Activated CD8-positive, alpha-beta memory T cell treated with anti-CD3 and anti-CD28 coated beads, Interleukin-2, amount 50 U/mL, for 48 hours (primary cell): ENCODE measurements at places on chromosomes 16 and 17.

DNA sequence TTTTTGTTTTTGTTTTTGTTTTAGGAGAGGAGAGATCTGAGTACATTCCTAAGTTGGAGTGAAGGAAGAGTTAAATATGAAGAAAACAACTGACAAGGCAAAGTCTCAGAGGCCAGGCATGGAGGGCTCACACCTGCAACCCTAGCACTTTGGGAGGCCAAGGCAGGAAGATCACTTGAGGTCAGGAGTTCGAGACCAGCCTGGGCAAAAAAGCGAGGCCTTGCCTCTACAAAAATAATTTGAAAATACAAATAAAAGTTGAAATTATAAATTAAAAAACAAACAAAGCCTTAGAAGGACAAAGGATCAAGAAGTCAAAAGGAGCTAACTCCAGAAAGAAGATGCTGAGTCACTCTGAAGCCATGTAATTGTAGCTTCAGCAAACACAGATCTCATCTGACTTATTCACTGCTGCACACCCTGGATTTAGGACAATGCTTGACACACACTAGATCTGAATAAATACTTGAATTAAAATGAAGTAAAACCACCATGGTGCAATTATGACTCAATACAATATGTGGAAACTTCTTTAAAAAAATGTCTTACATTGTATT, 9.1 kb downstream of the CEP20 start:
- DNase-seq: no peak

DNA sequence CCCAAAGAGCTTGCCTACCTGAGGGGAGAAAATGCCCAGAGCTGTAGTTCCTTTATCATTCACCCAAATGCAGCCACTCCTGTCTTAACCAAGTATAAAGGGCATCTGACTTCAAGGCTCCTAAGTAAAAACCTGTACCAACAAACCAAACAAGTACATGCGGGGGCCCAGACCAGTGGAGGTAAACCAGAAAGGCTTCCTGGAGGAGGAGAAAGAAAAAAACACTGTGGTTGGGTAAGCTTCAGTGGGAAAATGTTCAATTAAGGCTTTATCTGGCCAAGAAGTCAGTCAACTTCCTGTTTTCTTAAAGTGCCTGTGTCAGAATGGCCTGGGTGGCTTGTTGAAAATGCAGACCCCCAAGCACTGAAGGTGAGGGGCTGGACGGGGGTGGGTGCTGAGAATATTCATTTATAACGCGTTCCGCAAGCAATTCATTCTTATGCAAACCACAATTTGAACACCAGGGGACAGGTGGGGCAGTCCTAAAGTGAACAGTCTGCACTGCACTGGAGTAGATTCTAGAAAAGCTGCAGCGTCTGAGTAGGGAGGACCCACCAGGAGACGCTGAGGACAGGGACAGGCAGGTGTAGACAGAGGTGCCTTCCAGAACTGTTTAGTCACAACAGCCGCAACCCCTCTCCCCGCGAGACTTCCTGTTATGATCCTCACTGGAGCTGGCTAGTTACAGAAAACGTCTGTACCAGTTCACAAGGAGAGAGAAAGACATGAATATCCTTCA, 467.1 kb downstream of the SOX9 start:
- no peak for DNase-seq

DNA sequence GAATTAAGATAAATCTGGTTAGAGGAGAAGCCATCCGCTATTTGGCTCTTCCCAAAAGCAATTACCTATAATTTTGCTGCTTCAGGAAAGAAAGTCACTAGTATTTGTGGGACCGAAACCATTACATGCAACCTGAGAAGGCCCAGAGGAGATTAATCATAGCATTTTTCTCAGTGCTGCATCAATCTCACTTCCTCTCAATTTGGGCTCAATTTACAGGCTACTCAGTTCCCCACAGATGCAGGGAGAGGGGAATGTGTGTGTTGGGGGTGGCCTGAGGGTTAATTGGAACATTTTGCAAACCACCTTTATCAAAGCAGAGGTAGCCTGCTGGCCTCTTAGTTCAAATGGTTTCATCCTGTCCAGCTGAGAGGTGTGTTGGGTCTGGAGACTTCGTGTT, 394.7 kb upstream of the ASIC2 start:
- no peak for DNase-seq

GRCh38 chr17:9032151-9032550, 10.8 kb downstream of the NTN1 start:
- no peak for DNase-seq

GRCh38 chr17:22462461-22462860, 770.1 kb downstream of the KCNJ18 start:
- DNase-seq: no peak

DNA sequence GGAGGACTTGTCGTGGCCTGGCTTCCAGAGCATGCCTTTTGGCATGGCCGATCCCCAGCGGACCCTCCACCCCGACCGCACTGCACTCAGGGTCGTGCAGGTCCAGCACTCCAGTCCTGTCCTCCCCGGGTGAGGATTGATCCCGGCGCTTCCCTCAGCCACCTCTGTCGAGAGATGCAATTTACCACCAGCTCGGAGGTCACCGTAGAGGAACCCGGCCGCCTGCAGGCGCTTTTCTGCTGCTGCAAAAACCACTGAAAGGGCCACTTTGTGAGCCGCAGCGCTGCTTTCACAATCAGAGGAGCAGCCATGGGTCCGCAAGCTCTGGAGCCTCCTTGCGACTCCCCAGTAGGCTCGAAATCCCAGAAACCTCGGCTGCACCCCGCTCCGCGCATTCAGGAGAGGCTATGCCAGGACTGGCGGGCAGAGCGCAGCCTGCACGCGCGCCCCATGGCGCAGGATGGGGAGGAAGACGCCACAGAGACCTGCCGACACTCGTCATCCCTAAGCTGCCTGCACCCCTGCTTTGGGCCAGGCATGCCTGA, 134.2 kb downstream of the HS3ST2 start:
- peak; percentile 50 for DNase-seq

GRCh38 chr17:66508896-66509844, 206.8 kb downstream of the PRKCA start:
- DNase-seq: no peak

GRCh38 chr16:85187447-85187846, 75.2 kb upstream of the CIBAR2 start:
- no peak for DNase-seq

DNA sequence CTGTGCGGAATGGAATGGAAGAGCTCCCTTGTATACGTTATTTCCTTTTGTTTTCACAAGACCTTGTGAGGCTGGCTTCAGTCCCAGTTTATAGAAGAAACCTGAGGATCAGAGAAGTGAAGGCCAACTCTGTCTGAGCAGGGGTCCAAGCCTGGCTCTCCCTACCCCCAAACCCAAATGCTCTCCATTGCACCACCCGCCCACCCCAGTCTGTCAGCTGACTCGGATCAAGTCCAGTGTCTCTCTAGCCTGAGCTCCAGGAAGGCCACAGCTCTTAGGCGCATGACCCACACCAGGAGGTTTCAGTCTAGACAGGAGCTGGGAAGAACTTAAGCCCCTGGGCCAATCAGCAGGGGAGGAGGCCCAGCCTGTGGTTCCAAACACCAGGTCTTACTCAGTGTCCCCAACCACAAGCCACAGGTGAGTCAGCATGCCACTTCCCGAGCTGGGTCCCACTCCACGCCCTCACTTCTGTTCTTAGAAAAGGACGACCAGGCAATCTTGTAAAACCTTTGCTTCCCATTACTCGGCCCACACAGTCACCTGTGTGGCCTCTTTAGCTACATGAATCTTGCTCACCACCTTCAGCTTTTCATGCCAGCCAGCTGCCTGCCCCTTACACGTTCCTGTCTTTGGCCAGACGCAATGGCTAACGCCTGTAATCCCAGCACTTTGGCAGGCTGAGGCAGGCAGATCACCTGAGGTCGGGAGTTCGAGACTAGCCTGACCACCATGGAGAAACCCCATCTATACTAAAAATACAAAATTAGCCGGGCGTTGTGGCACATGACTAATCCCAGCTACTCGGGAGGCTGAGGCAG, 27.8 kb downstream of the TK2 start:
- peak; percentile 95 for DNase-seq

DNA sequence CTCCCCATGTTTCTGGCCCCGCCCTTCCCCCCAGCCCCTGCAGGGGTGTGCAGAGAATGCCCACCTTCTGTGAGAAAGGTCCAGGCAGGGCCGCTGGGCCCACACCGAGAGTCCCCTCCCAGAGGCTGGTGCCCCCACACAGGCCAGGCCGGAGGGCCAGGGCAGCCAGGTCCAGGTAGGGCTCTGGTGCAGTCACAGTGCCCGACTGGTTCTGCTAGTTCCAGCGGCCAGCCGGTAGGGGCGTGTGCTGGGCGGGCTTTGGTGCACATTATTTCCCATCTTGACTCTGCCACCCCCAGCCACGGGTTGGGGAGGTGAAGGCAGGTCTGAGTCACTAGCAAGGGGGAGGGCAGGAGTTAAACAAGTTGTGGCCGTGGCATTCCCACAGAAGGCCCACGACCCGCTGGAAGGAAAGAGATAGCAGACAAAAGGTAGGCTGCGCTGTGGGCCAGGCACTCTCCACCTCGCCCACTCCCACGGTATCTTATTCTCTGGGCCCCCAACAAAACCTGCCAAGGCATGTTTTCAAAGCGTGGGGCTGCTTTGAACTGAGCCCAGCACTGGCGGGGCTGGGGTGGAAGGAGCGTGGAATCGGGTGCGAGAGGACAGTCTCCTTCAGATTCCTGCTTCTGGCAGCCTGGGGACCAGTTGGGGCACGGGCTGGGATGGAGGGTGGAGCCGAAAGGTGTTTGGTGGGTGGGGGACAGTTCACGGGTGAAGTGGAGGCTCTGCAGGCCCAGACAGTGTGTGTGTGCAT, 1.9 kb downstream of the EPN3 start:
- peak; percentile 67 for DNase-seq

GRCh38 chr17:17738901-17739300, 57.6 kb downstream of the RAI1 start:
- no peak for DNase-seq

DNA sequence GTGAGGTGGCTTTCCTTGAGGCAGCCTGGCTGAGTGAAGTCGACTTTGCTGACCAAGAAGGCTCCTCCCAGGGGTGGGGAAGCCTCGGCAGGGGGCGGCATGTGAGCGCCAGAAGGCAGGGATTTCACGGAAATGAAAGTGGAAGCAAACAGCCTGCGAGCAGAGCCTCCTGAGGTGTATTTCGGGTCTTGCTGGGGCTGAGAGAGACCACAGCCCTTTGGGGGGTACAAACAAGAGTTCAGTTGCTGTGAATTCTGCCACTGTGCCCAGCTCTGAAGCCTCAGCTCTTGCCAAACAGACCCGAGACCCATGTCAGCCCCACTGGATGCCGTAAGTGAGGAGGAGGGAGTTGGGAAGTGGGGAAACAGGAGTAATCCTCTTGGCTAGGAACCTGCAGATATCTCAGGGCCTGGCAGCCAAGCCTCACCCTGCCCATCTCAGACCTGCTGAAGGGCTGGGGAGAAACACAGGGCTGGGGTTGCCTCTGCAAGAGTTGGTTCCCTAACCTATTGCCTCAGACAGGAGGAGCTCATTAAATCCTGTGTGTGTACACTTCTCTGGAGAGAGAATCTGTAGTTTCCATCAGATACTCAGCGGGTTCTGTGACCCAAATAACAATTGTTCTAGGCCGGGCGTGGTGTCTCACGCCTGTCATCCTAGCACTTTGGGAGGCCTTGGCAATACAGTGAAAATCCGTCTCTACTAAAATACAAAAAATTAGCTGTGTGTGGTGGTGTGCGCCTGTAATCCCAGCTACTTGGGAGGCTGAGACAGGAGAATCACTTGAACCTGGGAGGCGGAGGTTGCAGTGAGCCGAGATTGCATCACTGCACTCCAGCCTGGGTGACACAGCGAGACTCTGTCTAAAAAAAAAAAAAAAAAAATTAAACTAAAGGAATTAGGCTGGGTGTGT, at the start of gene IFI35:
Gene IFI35 (plus strand): TSS at position 146 of the 913 bp plus-strand sequence. CDS start 164 bp downstream, at position 310.
- DNase-seq: peak; percentile 89

DNA sequence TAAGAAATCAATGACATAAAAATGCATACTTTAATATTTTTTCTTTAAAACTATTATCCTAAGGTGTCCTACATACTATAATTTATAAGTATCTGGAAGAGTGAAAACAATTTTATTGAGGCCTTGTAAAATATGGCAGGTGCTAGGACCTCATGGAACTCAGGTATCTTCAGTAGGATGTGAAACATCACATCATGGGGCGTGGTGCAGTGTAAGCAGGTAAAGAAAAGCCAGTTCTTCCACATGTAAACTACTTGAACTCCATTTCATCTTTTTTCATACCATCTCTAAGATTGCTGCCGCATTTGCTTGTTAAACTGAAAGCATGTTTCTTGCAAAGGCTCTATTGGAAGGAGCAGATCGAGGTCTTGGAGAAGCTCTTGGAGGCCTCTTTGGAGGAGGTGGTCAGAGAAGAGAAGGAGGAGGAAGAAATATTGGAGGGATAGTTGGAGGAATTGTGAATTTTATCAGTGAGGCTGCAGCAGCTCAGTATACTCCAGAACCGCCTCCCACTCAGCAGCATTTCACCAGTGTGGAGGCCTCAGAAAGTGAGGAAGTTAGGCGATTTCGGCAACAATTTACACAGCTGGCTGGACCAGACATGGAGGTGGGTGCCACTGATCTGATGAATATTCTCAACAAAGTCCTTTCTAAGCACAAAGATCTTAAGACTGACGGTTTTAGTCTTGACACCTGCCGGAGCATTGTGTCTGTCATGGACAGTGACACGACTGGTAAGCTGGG, at the start of gene CAPNS2:
Gene CAPNS2 (plus strand): TSS at position 253 of the 744 bp plus-strand sequence. CDS start 73 bp downstream, at position 326.
- DNase-seq: no peak

GRCh38 chr17:55264645-55265298, at the start of gene HLF:
HLF (plus strand) TSS chr17:55264960; CDS start chr17:55265485, 525 bp downstream.
- peak; percentile 86 for DNase-seq

- DNase-seq: no peak
These were observed 228.2 kb upstream of the GSE1 start for GRCh38 chr16:85384833-85385462.

- no peak for DNase-seq
These were observed 100.0 kb downstream of the METRNL start for GRCh38 chr17:83179374-83179773.

GRCh38 chr17:68682903-68683302, 81.7 kb upstream of the FAM20A start:
- no peak for DNase-seq

DNA sequence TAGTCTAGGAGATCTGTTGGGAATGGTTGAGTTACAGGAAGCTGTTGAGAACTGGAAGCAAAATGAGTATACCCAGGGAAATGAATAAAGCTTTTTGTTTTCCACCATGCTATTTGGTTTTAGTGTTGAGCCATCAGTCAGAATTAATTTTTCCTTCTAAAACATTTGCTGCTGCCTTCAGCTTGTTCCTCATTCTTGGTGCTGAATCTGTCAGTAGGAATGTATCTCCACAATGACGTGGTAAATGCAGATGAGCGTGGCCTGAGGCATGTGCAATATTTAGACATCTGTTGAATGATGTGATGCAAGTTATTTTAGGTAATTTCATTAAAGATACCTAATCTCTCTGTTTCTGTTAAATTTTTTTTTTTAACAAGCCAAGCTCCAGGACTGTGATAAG, 10.9 kb downstream of the HAPSTR1 start:
- no peak for DNase-seq
